Stimulated activated CD4-positive, alpha-beta T cell treated with anti-CD3 and anti-CD28 coated beads, Interleukin-1b, Interleukin-23, amount 100 ng/mL, for 1 hour (primary cell): ENCODE measurements at places on chromosomes 3 and 15.

GRCh38 chr15:57340682-57341259 lies 35.5 kb upstream of the CGNL1 start:
- DNase-seq: no peak

GRCh38 chr3:188060840-188061544 lies 93.0 kb upstream of the LPP start:
- peak; percentile 17 for DNase-seq

DNA sequence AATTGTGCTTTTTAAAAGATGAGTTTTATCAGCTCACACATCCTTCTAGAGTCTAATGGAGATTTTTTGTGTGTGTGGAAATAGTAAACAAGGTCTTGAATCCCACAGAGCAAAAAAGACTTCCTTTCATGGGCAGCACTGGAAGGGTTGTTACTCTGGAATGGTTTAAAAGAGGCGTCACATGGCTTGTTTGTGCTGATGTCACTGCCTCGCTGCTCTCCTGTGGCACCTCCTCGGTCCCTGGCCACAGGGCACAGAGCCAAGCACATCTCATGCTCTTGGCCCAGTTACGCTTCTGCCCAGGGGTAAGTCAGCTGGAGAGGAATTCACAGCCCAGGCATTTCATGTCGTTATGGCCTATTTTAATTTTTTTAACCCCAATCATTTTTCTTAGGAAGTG lies 53.2 kb downstream of the PGPEP1L start:
- DNase-seq: no peak

DNA sequence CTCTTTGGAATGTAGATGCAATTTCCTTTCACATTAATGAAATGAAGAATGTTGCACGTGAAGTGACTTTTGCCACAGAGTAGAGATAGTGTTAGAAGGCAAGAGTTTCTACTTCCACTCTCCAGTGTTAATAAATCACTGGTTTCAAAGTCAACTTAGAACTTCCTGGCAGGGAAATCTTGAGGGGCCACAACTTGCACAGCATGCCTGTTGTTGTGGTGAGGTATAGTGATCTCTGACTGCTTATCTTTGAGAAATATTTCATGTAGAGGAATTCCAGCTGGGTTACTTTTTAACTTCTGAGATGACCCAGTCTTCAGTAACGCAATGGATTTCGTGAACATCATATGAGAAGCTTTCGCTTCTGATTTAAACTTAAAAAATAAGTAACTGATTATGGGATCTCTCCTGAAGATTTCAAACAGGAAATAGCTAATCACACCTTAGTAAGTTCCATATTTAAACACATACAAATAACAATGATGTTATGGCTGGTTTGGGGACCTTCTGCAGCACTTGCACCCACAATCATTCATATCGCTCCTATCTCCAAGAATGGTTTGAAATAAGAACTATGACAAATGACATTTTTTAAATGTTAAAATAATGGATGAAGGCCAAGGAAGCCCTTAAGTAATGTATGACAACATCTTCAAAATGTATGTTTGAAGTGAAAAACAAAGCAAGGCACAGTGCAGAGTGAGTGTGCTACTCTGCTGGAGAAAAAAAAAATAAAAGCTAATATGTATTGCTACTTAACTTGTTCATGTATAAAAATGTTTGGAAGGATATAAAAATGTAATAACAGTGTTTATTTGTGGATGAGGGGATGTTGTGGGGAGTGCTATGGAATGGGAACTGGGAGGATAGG lies 726.5 kb upstream of the NECTIN3 start:
- no peak for DNase-seq

DNA sequence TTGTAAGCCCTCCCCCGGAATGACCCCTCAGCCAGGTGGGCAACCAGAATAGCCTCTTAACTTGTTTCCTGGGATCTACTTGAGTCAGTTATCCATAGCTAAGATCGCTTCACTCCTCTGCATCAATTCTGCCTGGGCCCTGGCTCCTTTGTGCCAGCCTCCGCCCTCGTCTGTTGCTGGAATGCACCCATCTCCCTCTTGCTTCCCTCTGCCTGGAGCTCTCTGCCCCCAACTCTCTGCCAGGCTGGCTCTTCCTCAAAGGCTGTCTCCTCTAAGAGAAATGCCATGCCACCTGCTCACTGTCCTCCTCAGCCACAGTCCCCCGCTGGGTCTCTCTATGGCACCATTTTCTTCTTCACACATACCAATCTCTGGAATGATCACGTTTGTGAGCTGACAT lies 240.8 kb downstream of the ADAMTS17 start:
- DNase-seq: no peak

- DNase-seq: no peak
Measured at GRCh38 chr3:147299656-147300055, 106.7 kb downstream of the ZIC4 start.
